ENCODE measurements at places on chromosomes 1 and 21.

- DNase-seq, result no peak
Measured at GRCh38 chr1:161206411-161207140, 4.4 kb downstream of the NDUFS2 start.

- DNase-seq, result peak; percentile 69
Measured at GRCh38 chr1:59027177-59027576, 243.3 kb upstream of the JUN start.

GRCh38 chr1:201515062-201515750 lies 8.3 kb upstream of the CSRP1 start:
- no peak for DNase-seq

DNA sequence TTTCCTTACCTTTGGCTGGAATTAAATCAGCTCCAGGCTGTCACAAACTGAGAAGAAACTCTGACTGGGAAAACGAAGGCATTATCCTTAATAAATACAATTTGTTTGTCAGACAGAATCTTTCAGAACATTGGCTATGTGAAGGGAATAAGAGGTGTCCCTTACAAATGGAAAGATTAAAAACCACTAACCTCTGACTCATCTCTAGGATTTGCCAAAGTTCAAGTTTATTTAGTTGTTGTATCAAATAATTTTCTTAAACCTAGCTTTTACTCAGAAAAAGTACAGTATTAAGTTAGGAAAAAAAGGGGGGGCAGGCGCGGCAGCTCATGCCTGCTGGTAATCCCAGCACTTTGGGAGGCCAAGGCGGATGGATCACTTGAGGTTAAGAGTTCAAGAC lies 15.7 kb downstream of the SERTAD4 start:
- DNase-seq, result no peak

DNA sequence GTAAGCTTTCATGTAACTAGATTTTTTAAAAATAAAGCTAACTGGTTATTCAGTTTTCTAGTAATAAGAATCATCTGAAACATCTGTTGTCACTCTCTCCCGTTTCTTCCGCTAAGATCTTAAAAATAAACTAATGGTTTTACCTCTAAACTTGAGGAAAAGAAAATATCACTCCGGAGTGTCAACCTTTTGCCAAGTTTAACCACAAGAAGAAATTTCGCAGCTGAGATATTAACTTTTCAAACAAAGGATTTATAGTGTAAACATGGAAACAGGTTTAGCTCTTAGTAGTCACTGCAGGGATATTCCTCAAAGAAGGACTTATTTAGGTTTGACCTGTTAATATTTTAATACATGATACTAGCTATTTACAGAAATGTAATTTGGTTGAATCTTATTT lies 954.9 kb downstream of the ADGRL2 start:
- no peak for DNase-seq

DNA sequence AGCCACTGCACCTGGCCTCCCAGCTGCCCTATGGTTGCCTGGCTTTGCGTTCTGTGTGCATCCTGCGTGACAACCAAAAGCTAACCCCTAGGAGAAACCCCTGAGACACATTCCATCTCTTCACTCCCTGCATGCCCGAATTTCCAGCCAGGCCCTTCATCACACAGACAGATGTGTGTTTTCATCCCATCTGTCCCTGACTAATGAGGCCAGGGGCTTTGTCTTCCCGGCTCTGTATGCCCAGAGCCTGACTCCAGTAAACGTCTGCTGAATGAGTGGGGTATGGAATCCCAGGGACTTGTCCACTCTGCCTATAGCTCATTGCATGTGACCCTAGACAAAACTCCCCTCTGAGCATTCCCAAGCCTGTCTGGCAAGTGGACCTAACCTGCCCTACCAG lies 9.6 kb downstream of the ESPN start:
- no peak for DNase-seq

- DNase-seq, result no peak
Measured at GRCh38 chr1:84642774-84643173, 47.5 kb downstream of the SSX2IP start.

GRCh38 chr1:74771913-74772515 lies 39.1 kb downstream of the TYW3 start:
- peak; percentile 52 for DNase-seq

- DNase-seq, result no peak
Measured at GRCh38 chr21:32307706-32308105, 9.1 kb downstream of the MRAP start.

- DNase-seq, result peak; percentile 19
Measured at GRCh38 chr1:109040989-109041620, 797 bp downstream of the WDR47 start.

DNA sequence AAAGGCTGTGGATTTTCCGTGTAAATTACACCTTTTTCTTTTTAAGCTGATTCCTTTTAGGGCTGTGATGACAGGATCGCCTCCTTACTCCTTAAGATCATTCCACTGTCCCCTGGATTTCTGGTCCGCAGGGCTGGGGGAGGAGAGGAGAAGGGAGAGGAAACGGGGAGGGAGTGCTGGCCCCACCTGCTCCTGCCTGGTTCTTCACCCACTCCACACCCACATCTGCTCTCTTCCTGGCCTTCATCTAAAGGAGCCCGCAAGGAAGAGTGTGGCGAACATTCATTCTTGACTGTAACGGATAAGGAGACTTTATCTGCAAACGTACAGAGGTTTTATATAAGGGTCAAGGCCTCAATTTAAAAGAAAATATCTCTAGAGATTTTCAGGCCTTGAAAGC lies 242.0 kb downstream of the RHOU start:
- DNase-seq, result no peak

DNA sequence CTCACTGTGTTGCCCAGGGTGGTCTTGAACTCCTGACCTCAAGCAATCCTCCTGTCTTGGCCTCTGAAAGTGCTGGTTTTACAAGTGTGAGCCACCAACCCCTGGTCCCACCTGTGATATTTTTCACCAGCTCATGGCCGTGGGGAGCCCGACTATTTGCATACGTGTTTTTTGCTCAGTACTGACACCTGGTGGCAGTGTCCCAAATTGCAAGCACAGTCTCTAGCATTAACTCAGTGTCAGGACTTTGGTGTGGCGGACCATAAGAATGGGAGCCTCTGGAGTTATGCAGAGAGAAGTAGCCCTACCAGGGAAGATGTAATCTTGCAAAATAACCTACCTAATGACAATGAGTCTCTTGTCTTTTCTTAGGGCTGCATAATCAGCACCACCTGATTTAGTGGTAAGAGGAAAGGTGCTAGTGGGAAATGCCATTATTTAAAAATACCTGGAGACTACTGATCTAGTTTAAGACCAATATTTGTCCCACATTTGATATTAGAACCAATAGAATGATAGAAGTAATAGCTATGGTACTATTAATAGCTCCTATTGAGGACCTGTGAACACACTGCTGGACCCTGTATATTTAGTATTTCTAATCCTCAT lies 305.4 kb downstream of the DISC1 start:
- peak; percentile 56 for DNase-seq

- no peak for DNase-seq
Measured at GRCh38 chr1:29280409-29281131, 44.2 kb downstream of the PTPRU start.
